NCI-H526 (cell line): ENCODE measurements at places on chromosomes 3 and 15.

DNA sequence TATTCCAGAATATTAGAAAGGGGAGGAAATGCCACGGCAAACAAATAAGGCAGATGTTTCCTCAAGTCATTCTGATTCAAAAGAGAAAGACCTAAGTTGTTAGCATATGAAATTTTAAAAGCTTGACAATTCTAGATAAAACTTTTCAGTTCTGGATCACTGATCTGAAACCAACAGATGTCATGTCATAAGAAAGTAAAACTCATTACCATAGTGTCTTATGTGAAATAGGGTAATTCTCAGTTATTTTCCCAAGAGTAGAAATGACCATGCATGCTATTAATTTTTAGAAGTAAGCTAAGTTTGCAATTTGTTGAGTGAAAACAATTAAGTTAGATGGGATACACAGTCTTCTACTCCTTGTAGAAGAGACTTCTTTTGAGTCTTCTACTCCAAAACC, 630.3 kb downstream of the NAALADL2 start:
- no peak for DNase-seq

DNA sequence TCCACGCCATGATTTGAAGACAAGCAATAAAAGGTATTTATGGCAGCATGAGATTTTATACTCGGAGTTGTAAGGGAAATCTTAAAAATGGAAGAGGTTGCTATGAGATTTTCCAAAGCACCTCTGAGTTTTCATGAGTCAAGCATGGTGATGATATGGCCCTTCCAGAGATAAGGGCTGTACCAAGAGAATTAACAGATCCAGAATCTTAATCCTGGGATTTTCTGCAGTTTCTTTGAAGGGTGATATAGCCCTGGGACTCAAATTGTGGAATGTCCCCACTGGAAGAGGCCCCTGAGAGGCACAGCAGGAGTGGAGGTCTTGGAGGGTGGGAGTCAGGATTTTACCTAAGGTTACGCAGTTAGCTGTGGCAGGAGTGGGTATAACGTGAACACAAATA, 243.3 kb downstream of the ZNF621 start:
- no peak for DNase-seq

GRCh38 chr15:25742041-25742730, 120.9 kb downstream of the ATP10A start:
- DNase-seq: no peak

GRCh38 chr3:58251631-58252035, 14.0 kb downstream of the ABHD6 start:
- DNase-seq: no peak

- no peak for DNase-seq
Observed at GRCh38 chr15:61447981-61448380, 218.9 kb upstream of the RORA start.

DNA sequence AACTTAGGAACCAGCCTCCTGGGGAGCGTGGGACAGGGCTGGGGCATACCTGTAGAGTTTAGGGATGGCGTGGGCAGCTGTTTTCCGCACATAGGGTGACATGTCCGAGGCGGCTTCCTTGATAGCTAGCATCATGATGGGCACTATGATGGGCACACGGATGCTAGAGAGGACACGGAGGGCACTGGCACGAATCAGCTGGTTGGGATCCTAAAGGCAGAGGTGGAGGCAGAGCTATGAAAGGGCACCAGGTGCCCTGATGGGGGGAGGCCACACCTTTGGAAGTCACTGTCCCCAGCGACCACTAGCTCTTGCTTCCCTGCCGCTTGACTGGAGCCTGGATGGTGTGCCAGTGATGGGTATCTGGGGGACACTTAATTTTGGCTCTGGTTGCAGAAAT, 28.3 kb downstream of the AP3B2 start:
- DNase-seq: peak; percentile 31

DNA sequence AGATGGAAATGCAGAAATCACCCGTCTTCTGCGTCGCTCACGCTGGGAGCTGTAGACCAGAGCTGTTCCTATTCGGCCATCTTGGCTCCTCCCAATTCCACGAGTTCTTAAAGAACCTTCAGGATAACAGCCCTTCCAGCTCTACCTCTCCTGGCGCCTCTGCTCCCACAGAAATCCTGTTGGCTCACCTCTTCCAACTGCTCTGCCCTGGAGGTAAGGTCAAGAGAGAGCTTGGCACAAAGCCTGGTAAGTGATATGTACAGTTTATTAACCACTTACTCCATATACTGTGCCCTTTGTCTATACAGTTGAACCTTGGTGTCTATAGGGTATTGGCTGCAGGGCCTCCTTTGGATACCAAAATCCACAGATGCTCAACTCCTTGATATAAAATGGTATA, 17.8 kb upstream of the FGF12 start:
- no peak for DNase-seq
